ENCODE measurements at places on chromosomes 6 and 20.

DNA sequence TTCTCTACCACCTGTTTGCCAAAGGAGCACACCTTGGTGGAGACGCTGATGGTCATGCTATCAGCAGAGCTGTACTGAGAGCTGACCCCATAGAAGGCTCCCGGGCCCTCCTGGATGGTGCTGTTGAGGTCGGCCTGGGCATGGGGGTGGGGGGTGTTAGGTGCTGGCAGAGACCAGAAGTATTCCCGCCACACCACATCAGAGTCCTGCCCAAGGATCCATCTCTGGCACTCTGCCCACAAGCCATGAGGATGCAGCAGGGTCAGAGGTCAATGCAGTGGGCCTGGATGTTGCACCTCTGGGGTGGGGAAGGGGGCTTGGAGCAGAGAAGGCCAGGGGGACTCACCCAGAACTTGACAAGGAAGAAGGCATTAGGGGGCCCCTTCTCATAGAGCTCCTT lies 7.4 kb downstream of the RPL10A start:
- no peak for DNase-seq

DNA sequence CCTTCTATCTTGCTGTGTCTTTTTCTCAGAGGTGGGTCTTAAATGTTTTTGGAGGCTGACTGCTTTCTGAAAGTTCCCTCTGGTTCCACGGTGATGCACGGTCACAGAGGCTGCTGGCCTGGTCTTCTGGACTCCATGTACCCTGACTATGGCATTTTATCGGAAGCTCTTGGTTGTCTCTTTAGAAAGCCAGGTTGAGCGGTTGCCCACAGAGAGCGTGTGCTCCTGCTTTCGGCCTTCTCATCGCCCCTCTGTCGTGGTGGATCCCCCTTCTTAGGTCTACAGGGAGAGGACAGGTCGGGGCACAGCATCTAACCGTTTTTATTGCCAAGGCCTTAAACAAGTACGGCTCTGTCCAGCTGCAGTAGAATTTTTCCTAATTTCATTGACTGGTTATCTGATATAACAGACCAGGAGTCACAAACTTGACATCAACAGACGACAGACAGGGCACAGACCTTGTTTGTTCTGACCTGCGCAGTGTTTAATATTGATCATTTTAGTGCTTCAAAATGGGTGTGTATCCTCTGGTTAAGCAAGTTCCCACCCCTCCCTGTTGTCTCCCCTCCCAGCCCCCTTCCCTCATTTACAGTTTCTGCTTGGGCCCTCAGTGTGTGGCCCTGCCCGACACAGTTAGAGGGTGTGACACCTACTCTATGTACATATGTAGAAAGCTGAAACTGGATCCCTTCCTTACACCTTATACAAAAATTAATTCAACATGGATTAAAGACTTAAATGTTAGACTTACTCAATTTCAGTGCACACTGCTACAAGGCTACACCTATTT lies 24.7 kb downstream of the SYTL3 start:
- DNase-seq = no peak

- DNase-seq = no peak
These were observed 5.3 kb downstream of the LINC00237 start for GRCh38 chr20:21100578-21101452.

DNA sequence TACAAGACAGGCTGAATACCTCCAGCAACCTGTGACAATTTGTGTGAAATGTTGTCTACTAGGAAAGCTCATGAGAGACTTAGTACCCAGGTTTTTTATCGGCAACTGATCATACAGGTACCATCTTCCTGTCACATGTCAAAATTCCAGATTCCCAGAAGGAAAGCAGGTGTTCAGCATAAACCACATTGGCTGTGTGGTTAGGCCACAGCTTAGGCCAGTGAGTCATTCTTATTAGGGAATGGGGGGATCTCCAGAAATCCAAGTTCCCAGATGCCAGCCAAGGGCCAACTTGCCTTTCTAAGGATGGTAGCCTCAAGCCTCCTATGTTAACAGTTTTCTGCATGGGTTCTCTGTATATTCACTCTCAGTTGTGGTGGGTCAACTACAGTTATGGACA lies 65.9 kb downstream of the FAM184A start:
- DNase-seq = no peak

- no peak for DNase-seq
These were observed 61.4 kb upstream of the NT5E start for GRCh38 chr6:85388531-85388930.

DNA sequence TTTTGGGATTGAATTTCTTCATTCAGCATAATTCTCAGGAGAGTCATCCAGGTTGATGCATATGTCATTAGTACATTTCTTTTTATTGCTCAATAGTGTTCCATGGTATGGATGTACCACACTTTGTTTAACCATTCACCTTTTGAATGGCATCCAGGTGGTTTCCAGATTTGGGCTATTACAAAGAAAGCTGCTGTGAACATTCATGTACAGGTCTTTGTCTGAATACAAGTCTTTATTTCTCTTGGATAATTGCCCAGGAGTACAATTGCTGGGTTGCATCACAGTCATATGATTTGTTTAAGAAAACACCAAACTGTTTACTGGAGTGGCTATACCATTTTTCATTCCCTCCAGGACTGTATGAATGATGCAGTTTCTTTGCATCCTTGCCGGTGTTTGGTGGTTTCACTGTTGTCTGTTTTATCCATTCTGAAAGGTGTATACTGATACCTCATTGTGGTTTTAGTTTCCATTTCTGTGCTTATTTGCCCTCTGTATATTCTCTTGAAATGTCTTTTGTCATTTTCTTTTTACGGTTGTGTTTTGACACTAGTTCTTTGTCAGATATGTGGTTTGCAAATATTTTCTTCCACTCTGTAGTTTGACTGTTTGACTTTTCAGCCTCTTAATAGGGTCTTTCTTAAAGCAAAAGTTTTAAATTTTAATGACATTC lies 8.8 kb downstream of the CDKAL1 start:
- DNase-seq = no peak

- no peak for DNase-seq
These were observed 52.0 kb upstream of the FYN start for GRCh38 chr6:111925296-111925695.

- DNase-seq = no peak
These were observed 326.7 kb upstream of the CNR1 start for GRCh38 chr6:88492824-88493223.

DNA sequence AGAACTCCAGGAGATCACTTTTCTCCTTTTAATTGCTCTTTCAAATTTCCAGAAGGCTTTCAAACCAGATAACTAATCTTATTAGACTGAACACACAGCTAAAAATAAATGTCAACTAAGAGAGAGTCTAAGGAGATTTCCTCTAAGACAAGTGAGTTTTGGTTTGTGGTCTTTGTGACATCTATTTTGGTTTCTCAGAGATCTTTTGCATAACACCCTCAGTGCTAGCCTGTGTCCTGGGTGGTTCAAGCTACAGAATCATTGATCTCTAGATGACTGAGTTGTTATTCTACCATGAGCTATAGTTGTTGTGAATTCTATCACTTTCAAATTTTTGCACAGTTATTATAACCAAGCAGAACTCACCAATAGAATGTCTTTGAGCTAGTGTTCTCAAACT lies 49.1 kb upstream of the PLCB4 start:
- DNase-seq = no peak

- no peak for DNase-seq
These were observed 16.1 kb upstream of the SCGN start for GRCh38 chr6:25635886-25636317.

GRCh38 chr6:104887350-104887749 lies 27.6 kb upstream of the HACE1 start:
- no peak for DNase-seq

- DNase-seq = no peak
These were observed 3.7 kb upstream of the FUCA2 start for GRCh38 chr6:143515061-143515760.

DNA sequence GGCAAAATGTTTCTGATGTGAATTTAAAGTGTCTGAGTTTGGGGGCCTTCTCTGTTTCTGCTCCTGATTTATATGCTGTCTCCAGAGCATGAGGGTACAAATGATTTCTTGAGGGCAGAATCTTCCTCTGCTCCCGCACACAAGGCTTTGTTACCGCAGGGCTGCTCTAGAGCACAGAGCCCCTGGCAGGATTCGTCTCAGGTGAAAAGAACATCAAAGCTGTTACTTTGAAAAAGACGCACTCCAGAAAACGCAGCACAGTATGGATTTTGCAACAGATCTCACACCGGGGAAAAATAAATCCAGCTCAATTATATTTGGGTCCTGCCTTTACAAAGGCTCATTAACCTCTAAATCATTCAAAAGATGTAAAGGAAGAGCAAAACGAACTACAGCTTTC lies 577.3 kb downstream of the PRKN start:
- DNase-seq = no peak

DNA sequence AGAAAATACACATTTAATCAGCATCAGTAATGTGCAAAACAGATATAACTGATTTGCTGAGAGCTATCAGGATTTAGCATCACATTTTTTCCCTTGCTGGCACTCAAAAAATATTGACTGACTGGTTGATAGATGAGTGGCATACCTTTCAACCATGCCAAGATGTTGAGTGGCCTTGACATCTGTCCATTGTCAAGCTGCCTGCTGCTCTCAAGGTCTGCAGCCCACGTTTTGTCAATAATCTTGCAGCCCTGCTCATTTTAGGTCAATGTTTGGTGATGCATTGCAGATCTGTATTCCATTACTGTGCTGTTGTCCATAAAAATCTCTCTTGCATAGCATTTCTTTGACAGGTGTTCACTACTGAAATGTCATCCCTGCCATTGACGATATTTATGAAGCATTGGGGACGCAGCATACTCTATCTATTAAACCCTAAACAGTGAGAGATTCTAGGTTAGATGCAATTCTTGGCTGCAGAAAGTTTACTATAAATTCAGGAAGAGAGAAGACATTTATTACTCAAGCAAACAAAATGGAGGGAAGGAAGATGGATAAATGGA lies 111.6 kb downstream of the BFSP1 start:
- DNase-seq = no peak

DNA sequence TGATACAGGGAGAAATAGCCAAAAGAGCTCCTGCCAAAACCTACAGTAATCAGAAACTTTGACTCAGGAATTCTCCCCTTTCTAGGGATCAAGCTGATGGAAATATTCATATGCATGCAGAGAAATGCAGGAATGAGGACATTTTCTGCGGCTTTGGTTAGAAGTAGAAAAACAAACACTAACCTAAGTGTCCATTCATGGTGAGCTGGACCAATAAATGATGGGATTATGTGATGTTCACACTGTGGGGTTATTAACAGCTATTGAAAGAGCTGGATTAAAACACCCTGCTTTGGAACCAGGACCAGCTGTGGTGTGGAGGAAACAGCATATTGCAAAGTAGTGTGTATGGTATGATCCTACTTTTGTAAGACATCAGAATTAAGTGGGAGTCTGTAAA lies 143.1 kb downstream of the SYCP2 start:
- no peak for DNase-seq

DNA sequence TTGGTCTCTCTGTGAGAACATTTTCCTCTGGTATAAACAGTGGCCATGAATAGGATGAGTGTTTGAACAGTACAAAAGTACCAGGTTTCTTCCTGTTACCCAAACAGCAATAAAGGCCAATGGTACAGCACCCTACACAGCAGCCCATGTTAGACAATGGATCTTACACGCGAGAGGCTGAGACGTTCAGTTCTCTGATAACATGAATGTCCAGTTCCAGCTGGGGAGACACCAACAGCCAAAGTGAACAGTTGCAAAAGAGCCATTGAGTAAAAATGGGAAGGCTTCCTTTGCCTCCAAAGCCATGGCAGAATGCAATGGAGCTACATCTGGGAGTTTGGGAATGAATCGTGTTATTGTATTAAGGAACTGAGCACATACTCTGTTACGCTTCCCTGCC lies 246.8 kb upstream of the SGK1 start:
- DNase-seq = no peak

GRCh38 chr6:168099201-168100010 lies 20.4 kb upstream of the FRMD1 start:
- DNase-seq = no peak

GRCh38 chr6:24968783-24969182 lies 33.0 kb upstream of the RIPOR2 start:
- DNase-seq = no peak

GRCh38 chr6:104472021-104472901 lies 387.5 kb downstream of the HACE1 start:
- DNase-seq = no peak

GRCh38 chr20:8787090-8787489 lies 281.8 kb upstream of the PLCB4 start:
- DNase-seq = no peak

DNA sequence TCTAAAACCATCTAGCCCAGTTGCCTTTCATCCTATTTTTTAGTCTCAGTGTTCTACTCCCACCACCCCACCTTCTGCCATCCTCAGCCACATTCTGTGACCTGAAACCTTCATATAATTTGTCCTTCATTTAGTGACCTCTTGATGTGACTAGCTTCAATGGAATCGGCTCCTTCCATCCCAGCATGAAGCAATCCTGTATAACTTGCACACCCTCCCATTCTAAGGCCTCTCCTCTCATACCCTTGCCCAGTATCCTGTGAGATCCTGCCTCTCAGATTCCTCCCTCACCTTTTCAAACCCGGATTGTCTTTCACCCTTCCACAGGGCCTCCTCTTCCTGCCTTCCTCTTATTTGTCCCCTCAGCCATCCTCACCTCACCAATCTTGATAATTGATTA lies 3.1 kb downstream of the ZNF76 start:
- no peak for DNase-seq

DNA sequence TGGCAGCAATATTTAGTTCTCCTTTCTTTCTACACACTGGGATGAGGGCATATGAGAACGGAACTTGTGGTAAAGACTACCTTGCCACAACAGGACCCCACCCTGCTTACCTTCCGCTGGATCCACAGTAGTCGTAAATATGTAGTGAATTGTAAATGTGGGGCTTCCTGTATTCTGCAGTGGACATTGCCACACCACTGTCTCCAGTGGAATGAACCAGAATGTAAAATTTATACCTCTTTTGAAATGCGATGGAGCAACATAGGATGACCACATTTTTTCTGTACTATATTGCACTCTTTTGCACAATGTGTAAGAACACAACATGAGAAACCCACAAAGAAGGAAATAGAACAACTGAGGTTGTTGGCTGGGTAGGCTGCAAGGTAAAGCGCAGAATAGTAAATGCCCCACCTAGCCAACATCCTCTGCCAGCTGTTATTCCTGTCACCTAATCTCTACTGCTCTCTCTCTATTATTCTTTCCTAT lies 16.1 kb upstream of the RIPOR2 start:
- no peak for DNase-seq

DNA sequence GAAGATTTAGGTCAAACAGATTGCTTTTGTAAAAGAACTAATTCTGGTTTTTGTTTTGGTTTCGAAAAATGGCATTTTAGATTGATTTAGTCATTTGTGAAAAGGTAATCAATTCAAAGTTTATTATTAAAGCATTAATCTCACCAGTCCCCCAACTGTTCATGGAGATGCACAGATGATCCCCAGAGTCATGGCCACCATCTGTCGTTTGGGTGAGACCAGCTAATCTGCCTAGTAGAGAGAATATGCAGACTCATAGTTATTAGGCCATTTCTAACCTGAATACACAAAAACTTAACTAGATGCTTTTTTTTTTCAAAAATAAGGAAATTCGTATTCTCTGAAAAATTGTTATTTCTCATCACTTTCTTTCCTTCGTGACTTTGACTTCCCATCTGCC lies 58.1 kb downstream of the C6orf58 start:
- DNase-seq = no peak

- peak; percentile 44 for DNase-seq
These were observed 2.1 kb upstream of the PERP start for GRCh38 chr6:138109042-138109997.

Measured in stimulated activated CD8-positive, alpha-beta memory T cell treated with anti-CD3 and anti-CD28 coated beads, Interleukin-15, amount 100 ng/mL, for 24 hours (primary cell).